ENCODE measurements at places on chromosomes 5 and 9. TPM values are rescaled to one million over a fixed set of nuclear protein-coding genes. Genes with fewer than 3 reads are reported as not detected.

GRCh38 chr9:132154863-132155567 lies 6.8 kb upstream of the NTNG2 start:
- DNase-seq, result no peak

Gene LECT2
- total RNA-seq, result not detected

Gene FRMD3
- 0.51 TPM for total RNA-seq

Gene GADD45G
- 1.0 TPM for total RNA-seq

DNA sequence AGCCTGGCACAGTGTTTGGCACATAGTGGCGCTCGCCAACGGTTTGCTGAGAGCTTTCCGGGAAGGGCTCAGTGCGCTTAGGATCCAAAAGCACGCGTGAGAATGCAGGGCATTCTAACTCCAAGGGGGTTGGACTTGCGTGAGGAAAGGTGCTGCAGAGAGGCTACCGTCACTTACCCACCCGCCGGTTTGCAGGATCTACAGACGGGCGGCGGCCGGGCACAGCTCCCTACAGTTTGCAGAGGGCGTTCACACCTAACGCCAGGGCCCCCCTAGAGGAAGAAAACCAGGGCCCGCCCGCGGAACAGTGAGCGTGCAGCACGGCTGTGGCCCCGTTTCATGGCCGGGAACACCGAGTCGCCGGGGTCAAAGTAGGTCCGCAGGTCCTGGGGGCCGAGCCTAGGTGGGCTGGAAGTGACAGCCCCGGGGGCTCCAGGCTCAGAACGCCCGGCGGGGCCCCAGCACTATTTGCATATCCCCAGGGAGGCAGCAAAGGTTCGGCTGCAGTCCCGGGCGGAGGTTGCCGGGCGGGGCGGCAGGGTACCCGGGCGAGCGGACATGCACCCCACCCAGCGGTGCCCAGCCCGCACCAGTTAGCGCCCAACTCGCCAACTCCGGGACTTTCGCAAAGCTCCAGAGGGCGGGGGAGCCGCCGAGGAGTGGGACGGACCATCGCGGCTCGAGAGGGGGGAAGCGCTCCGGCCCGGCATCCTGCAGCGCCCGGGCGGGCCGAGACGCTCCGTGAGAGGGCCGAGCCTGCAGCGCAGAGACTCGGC lies 526 bp upstream of the GALNT10 start:
- DNase-seq, result peak; percentile 35

Gene FGFR4
- 0.79 TPM for total RNA-seq

- DNase-seq, result no peak
These were observed 179.3 kb downstream of the C9orf152 start for GRCh38 chr9:110028676-110029075.

DNA sequence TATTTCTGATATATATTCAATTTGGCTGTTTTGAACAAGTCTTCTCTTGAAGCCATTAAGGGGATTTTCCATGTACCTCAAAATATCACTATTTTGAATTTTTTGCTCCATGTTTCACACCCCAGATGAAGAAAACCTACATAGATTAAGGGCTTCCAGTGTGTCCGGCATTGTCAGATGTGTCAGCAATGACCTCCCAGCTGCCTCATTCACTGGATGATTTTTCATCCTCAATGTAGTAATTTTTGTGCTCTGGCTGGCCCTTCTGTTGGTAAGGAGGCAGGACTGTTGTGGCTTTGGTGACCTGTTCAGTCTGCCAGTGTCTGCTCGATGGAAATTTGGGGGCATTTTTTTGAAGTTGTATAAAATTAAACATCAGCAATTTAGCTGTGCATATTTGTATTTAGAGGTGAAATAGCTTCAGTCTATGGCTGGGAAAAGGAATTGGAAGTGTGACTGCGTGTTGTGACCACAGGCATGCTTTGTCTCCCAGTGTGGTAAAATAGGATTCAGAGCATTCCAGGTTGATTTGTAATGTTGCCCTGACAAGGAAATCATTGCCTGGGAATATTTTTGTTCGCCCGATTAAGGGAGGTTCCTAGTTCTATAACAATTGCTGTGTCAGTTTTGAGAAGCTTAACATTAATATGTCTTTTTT lies 312.4 kb downstream of the ARHGEF28 start:
- DNase-seq, result peak; percentile 97

- no peak for DNase-seq
These were observed 9.7 kb downstream of the ANKRD33B start for GRCh38 chr5:10573487-10574145.

DNA sequence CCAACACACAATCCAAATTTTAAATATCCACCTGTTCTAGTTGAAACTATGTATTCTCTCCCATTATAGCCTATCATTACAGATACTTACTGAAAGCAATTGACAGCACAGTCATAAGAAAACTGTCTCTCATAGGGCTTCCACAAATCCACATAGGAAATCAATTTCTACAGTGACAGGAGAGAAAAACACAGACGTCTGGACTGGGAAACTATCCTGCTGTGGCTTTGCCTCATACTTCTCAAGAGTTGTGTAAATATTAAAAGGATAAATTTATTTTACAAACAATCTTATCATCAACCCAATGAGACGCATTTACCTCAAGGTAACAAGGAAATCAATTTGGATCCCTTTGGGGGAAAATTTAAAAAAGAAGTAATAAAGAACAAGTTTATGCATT lies 517.5 kb downstream of the EFNA5 start:
- no peak for DNase-seq

Gene MAN2A1
- total RNA-seq, result 78.9 TPM

DNA sequence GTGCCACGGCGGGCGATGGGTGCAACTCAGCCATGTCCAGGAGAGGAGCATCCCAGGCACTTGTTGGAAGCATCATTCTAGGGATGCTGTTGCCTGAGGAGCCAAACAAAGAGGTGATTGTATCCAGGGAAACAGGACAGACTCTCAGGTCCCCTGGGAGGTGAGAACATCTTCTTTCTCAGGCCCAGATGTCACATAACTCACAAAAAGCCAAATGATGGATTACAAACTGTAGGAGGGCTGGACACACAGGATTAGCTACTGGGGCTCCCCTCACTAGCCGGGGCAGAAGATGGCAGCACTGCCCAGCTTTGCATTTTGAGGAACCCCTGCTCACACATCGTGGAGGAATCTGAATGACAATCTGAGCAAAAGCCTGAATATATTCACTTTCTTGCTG lies 64.7 kb upstream of the NFIL3 start:
- DNase-seq, result no peak

DNA sequence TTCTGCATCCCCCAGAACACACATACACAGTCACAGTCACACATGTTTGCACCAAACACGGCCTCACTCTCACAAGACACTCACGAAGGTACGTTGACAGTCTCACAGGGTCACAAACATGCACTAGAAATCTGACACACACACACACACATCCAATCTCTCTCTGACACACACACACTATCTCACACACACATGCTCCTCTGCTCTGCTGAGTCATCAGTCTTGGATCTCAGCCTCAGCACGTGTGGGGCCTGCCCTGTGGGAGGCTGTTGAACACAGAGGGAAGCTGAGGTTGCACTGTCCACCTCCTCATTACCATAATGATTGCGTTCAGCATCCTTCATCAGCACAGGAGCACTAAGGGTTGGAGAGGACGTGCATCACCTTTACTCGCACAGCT lies 188.8 kb downstream of the MTRR start:
- DNase-seq, result no peak

DNA sequence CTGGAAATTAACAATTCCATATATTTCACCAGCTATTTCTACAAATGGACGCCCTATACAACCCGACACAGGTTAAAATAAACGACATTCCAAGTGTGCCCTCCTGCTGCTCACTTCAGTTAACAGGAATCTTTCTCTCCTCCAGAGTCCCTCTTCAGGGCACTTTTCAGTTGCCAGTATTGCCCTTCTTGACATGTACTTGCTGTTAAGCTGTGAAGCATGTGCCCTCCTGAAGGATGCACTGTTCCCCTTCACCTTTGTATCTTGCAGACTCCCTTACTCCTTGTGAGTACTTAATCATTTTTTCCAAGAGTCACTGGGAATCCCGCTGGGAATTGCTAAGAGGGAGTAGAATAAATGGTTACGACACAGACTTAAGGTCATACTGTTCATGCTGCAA lies 364.1 kb downstream of the CTNND2 start:
- DNase-seq, result no peak

DNA sequence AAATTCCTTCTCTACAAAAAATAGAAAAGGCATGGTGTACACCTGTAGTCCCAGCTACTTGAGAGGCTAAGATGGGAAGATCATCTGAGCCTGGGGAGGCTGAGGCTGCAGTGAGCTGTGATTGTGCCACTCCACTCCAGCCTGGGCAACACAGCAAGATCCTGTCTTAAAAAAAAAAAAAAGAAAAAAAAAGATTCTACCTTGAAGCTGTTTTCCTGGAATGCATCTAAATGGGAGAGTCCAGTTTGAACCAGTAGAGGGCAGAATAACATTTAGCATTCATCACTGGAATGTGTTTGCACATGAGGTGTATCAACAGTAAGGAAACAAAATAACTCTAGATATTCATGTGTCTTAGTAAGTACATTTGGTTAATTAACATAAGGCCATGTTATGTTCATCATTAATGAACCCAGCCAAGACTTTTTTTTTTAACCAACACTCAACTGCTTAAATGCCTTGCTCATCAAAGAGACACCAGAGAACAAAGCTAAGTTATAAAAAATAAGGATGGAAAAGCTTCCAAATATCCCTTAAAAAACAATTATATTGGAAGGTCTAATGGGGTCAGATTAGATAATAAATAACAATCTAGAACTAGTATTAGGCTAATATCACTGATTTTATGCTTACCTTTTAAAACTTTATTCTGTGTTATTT lies 16.1 kb downstream of the IFNE start:
- DNase-seq, result peak; percentile 60

Gene CMYA5
- total RNA-seq, result 0.77 TPM

GRCh38 chr5:102107865-102108264 lies 188.2 kb downstream of the SLCO4C1 start:
- no peak for DNase-seq

DNA sequence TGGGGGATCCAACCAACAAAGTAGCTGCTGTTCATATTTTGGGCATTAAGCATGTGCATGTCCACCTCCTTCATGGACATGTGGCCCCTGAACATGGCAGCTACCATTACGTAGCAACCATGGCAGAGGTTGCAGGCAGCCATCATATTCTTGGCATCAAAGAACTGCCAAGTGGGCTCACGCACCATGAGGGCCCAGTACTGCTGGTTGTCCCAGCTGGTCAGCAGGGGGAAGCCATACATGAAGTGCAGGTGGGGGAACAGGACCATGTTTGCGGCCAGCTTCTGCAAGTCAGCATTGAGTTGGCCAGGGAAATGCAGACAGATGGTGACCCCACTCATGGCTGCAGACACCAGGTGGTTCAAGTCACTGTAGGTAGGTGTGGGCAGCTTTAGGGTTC lies 9.5 kb downstream of the MTAP start:
- no peak for DNase-seq

DNA sequence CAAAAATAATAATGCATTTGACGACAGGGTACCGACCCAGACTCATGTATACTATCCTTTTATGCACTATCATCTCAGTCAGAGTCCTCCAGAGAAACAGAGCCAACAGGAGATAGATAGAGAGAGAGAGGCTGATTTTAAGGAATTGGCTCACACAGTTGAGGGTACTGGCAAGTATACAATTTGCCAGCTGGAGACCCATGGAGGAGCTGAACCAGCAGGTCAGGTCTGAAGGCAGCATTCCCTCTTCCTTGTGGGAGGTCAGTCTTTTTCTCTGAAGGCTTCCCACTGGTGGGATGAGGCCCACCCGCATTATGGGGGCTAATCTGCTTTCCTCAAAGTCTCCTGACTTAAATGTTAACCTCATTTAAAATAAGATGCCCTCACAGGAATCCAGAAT lies 17.3 kb upstream of the MED10 start:
- no peak for DNase-seq

DNA sequence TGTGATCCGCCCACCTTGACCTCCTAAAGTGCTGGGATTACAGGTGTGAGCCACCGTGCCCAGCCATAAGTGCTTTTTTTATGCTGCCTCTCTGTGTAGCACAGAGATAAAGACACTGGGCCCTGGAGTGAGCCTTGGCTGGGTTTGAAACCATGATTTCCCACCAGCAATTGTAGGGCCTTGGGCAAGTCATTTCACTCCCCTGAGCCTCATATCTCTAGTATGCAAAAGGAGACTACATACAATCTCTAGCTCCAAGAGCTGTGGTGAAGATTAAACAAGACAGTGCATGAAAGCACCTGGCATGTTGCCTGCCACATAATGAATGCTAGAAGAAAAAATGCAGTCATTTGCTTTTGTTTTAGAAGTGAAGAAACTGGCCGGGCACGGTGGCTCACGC lies 3.9 kb downstream of the FABP6 start:
- DNase-seq, result peak; percentile 84

DNA sequence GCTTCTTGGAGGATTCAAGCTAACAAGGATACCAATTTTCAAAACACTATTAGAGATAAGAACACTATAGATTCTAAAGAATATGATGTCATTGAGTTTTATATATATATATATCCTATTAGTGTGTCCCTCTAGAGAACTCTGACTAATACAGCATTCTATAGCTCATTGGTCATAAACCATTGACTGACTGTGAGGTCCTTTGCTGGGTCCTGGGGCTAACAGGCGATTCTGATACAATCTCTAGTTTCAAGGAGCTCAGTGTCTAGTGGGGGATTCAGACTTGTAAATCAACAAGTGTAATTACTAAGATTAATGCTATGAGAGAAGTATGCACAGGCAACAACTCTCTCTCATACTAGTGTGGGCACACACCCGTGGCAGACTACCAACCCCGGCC lies 234.5 kb downstream of the DENND1A start:
- peak; percentile 13 for DNase-seq

DNA sequence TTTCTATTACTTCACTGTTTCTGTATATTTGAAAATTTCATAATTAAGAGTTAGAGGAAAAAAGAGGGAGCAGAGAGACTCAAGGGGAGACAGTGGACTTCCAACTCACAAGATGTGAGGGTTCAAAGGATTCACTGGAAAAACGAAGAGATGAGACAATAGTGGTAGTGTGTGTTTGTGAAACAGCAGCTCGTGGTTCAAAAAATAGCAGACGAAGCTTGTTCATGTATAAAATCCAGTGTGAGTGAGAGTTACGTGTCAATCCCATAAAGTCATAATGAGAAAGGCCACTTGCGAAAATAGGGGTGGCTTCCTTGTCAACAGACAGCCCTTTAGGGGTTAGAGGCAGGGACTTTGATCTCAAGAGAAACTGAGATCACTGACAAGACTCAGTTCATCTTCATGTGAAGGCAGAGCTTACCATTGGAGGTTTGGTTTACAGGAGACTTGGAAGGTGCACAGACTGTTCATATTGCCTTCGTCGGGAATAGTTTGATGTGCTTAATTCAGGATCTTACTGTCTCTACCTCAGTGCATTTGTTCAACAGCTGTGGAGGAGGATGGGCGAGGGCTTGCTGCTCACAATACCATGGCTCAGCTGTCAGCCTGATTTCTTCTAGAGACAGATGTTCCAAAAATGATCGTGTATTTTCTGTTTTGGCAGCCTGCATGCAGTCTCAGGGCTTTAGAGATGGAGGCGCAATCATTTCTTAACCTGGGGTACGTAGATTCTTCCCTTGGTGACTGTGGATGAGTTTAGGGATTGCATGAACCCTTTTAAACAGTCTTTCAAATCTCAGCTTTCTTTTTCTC lies 105.7 kb upstream of the KLF9 start:
- no peak for DNase-seq

- peak; percentile 25 for DNase-seq
These were observed 1408.4 kb upstream of the WWC1 start for GRCh38 chr5:166883016-166883415.

Gene SH3TC2
- total RNA-seq, result 4.0 TPM

Gene HMCN2
- total RNA-seq, result under 0.01 TPM

Gene FOXD4L5
- 0.13 TPM for total RNA-seq

- DNase-seq, result no peak
These were observed 105.1 kb downstream of the MED10 start for GRCh38 chr5:6273090-6273735.

Gene SHOC1
- total RNA-seq, result under 0.01 TPM

All from bronchial epithelial cell (primary cell).